ENCODE measurements at places on chromosomes 1 and 21. TPM values are rescaled to one million over a fixed set of nuclear protein-coding genes. Genes with fewer than 3 reads are reported as not detected.

AMY2B gene
- total RNA-seq, result 2.0 TPM

LRRC53 gene
- not detected for total RNA-seq

DIRAS3 gene
- total RNA-seq, result 3.8 TPM

SPRR5 gene
- not detected for total RNA-seq

POU3F1 gene
- total RNA-seq, result not detected

FMO4 gene
- total RNA-seq, result 3.7 TPM

C8B gene
- total RNA-seq, result not detected

HFM1 gene
- 0.08 TPM for total RNA-seq

OR2G6 gene
- not detected for total RNA-seq

GABPB2 gene
- total RNA-seq, result 30.4 TPM

KRTAP11-1 gene
- not detected for total RNA-seq

GBP6 gene
- not detected for total RNA-seq

Measured in smooth muscle cell of the coronary artery (primary cell).